ENCODE measurements at places on chromosomes 7 and 10.

DNA sequence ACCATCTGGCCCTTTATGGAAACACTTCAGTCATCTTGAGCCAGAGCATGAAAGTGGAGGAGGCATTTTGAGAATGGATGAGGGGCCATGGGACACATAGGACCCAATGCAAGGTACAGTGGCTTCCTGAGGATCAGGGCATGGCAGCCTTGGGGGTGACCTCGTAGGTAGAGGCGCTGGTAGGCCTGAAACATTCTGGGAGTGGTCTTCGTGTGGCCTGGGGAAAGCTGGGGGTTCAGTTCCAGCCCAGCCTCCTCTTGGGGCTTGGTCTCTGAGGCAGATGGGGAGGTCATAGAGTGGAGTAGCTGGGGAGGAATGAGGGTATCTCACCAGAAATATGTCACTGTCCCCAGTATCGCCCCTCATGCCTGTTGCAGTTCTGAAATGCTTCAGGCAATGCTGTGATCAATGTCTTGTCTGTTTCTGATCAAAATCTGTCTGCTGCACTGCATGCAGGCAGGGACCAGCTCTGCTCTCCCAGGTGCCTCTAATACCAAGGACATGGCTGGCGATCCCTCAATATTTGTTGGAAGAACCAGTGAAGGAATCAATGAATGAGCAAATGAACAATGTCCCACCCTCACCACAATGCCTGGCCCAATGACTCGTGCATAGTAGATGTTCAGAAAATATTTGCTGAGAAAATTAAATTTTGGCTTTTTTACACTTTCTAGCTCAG is 90.9 kb downstream of the CHST15 start:
- no peak for DNase-seq

DNA sequence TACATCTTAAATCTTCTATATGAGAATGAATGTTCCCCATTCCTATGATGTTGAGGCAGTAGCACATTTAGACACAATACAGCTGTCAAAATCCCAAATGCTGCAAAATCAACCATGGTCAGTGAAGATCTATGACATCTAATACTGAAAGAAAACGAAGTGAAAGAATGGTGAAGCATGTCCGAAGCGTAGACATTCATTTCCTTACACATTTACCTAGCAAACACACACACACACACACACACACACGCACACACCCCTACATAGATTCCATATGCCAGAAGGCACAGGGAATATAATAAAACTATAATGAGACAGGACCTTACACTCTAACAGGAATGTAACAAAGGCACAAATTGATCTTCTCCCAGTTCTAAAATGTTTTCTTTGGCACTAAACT is 32.5 kb downstream of the CCDC6 start:
- DNase-seq = no peak

DNA sequence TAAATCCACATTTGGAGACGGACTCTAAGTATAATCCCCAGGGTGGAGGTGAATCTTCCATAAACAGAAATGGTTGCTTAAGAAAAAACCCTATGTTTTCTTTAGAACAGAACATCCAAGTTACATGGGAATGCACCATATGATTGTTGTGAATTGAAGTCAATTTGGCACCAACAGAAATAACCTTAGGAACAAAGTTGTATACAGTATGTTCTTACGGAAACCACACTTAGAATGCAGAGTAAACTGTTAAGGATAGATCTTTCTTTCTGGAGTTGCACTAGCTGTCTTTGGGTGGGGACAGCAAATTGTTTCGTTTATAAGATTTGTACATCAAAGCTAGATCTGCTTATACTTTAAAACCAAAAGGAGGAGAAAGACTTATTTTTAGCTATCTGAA is 316.4 kb downstream of the PTEN start:
- DNase-seq = no peak

DNA sequence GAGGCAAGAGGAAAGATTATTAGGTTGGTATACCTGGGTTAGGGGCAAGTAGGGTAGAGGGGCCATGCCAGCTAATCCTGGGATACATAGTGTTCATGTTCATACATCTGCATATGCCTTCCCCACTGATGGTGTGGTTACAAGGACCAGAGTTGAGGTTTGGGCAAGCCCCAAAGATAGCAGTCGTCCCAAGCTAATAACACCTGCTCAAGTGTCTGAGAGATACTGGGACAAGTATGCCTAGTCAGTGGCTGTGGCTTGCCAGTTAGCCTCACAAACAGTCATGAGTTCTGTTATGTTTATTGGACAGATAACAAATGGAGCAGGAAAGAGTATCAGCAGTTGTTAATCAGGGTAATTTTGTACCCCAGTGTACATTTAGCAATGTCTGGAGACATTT is 139.6 kb downstream of the ADAM22 start:
- no peak for DNase-seq

DNA sequence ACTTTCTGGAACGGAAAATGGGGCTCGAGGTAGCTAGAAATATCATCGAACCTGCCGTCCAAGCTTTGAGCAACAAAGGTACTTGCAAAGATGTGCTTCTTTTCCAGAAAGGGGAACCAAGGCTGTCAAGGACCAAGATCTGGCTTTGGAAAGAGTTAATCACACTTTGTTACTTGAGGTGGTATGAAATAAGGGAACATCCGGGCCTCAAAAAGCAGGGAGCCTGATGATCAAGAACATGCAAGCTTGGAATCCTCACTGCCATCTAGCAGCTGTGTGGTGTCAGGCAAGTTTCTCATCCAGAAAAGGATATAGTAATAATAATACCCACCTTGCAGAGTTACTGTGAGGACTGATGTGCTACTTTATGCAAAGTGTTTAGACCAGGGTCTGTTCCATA is 329.5 kb downstream of the GRID1 start:
- DNase-seq = no peak

DNA sequence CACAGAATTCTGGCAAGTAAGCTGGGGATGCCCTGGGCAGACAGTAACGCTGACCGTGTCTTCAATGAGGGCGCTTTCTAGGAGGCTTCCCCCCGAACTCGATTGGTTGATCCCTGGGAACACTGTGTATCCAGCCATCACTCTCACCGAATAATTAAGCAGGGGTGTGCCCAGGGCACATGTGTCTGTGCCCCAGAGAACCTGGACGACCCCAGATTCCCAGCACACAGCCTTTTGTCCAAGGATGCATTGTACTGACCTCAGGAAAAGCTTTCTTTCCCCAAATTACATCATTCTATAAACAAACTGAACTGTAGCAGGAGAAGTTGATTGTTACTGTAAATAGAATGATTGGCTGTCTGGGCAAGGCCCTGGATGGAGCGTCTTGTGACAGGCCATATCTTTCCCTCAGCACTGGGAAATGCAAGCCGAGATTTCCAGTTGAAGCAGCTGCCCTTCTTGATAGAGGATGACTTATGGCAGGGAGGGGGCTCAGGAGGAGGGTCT is 6.6 kb upstream of the DEPP1 start:
- no peak for DNase-seq

- no peak for DNase-seq
These were observed 1.9 kb downstream of the PDE6C start for GRCh38 chr10:93614101-93614825.

GRCh38 chr10:89134963-89135362 is 72.2 kb downstream of the CH25H start:
- no peak for DNase-seq

DNA sequence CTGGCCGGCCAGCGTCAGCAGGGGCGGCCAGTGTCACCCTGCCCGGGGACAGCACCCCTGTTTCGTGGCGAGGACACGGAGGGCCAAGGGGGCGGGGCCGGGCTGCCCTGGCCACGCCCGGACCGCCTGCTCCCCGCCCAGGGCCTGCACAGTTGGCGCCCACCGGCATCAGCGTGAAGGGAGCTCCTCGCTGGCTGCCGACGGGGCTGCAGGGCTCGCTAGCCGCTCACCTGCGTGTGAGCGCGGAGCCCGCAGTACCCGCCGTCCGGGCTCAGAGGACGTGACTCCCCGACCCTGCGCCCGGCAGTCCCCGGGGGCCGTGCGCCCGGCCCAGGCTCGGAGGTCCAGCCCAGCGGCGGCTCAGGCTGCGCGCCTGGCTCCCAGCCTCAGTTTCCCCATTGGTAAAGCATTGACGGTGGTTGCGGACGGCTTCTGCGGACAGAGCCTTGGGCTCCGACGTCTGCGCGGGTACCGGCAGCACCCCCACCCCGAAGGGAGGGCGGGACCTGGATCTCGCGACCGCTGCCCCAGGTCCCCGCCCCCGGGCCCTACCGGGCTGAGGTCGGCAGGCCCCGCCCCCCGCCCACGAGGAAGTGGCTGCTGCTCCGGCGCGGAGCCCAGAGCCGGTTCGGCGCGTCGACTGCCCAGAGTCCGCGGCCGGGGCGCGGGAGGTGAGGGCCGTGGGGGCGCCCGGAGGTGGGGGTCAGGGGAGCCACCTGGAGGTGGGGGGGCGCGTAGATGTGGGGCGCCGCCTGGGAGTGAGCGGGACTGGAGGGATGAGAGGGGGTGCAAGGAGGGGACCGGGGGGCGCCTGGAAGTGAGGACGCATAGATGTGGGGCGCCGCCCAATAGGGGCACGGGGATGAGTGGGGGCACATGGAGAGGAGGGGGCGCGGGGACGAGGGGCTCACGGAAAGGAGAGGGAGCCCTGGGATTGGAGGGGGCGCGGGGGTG is at the start of gene ARPC1B:
ARPC1B (plus strand) TSS at position 620 of the 954 bp plus-strand sequence. CDS start 10,985 bp downstream, outside the sequence.
- peak; percentile 53 for DNase-seq

DNA sequence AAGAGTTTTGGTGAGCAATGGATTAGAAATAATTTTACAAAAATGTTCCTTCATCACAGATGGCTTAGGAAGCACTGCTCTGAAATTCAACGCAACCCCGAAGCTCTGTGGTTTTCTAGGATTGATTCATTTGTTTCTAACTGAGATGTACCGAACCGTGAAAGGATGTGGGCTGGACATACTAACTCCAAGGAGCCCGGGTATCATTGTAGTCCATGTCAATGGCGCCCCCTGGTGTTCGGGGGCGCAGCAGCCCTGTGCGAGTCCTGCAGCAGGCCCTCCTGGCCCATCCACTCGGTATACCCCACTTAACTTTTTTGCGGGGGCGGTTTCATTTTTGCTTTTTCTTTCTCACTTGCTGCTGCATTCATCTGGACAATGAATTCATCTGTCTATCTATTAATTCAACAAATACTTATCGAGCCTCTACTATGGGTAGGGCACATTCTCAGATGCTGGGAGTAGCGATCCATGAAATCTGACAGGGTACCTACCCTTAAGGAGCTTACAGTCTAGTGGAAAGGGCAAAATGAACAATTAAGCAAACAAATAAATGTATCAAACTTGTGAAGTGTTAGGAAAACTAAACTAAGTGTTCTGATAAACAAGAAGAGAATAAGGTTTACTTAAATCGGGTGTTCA is 25.2 kb upstream of the ITPRID1 start:
- peak; percentile 49 for DNase-seq

DNA sequence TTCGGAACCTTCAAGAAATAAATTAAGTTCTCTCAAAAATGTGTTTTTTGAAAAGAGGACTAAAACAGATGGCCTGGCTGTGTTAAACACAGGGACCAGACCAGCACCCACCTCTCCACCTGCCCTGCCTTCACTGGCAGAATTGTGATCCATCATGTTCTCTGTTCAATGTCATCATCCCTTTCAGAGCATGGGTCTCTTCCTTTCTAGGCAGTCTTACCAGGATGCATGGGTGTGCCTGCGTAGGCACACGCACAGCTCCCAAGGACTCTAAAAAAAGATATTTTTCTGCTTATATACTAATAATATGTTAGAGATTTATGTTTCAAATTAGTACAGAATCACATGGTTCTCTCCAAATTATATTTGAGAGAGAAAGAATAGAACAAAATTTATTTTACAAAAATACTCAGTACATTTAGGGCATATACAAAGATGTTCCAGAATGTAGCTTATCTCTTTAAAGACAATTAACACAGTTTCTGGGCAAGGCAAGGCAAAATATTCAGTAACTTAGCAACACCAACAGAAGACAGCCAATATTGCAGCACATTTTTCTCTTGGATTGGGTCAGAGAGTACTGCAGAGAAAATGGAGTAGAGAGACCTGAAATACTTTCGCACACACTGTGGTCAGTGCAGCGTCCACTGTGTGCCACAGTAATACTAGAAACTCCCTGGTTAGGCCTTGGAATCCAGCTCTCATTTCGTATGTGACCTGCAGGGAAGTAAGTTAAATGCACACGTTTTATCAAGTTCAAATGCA is 52.8 kb downstream of the EGFR start:
- no peak for DNase-seq

DNA sequence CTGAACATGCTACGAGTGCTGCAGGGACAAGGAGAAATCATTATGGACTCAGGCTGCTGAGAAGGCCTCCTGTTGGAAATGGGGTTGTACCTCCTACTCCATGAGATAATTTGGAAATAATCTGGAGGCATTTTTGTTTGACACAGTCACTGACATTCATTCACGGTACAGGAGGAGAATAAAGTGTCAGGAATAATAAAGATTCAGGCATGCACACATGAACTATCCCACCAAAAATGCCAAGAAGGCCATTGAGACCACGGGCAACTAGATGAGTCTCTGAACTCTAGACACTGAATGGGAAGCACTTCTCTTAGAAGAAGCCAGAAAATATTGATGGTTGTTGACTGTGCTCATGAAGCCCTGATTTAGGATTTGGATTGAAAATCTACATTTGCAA is 220.9 kb upstream of the HABP2 start:
- DNase-seq = no peak

GRCh38 chr10:74099836-74100235 is 50.8 kb downstream of the AP3M1 start:
- DNase-seq = no peak

DNA sequence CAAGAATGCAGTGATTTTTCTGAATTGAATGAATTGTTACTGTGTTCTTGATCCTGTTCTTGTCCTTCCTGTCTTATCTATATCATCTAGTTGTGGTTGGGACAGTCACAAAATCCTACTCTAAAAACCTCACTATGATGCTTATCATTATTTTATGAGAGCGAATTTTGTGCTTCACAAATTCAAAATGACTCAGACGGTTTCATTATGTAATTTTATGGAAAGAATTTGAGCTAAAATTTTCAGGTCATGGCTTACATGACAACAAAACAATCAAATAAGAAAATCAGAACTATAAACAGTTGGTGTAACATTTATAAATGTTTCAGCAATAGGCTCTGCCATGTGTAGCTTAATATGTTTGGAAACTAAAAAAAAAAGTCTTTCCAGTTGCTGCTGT is 6.9 kb downstream of the PRKAR2B start:
- DNase-seq = no peak

- DNase-seq = peak; percentile 53
These were observed 82.7 kb downstream of the NOC3L start for GRCh38 chr10:94279835-94280709.

GRCh38 chr7:30899630-30900029 is 12.0 kb upstream of the AQP1 start:
- no peak for DNase-seq

- no peak for DNase-seq
These were observed 750.3 kb downstream of the REEP3 start for GRCh38 chr10:64271508-64271907.

DNA sequence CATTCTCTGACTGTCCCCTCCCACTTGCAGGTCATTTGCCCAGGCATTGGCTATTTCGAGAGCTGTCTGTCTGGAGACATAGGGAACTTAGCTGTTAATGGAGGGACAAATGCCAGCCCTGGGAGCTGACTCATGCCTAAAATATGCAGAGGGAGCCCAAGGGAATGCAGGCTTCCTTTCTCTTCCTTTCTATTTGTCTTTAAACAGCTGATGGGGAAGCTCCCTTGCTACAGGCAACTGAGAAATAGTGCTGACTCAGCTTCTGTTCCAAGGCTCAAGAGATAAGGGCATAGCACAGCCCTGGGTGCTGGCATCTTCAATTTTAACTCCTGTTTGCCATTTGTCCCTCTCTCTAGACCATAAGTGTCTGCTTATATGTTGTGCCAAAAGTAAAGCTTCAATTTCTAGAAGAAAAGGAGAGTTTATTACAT is 82.7 kb upstream of the C1GALT1 start:
- no peak for DNase-seq

GRCh38 chr7:142886866-142887265 is 1.3 kb upstream of the TRPV6 start:
- no peak for DNase-seq

Data from Jurkat, Clone E6-1 (cell line).